ENCODE measurements at places on chromosomes 4 and X.

- no peak for DNase-seq
Measured at GRCh38 chrX:78106651-78106986, 2.6 kb downstream of the PGK1 start.

DNA sequence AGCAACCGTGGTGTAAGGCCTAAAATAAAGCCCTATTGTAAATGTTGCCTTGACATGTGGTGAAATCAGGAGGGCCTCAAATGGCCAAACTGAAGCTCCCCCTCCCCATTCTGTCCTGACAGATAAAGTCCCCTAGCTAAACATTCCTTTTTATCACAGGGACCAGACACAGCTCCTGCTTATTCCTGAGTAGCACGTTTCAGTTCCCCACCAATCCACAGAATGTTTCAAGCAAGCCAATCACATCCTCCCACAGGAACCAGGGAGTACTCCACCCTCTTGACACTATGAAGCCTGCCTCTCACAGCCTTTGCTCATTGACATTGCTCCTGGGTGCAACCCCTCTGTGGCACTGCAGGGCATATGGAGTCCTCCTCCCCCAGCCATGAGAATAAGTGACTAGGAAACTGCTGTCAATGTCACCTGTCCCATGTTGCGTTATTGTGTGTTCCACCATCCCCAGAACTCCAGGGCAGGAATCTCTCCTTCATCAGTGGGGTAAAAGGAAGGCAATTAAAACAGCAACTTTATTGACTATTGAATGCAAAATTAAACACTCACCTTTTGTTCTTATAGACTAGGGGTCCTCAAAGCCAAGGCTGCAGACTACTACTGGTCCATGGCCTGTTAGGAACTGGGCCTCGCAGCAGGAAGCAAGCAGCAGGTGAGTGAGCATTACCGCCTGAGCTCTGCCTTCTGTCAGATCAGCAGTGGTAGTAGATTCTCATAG is 128.1 kb downstream of the COL25A1 start:
- DNase-seq: no peak

DNA sequence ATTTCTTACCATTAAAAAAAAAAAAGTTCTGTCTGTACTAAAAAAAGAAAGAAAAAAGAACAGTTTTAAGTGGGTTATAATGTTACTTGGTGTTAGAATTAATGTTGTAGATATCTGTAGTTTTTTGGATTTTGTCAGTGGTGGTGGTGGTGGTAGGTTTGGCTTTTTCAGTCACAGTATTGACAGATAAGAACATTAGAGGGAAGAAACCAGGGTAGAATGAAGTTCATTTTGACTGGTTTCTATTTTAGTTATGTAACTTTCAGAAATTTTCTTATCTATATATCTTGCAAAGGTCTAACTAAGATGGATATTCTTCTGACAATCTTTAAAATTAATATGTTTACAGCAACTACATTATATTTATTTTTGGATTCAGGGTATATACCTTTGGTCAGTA is 105.4 kb downstream of the FBXW7 start:
- no peak for DNase-seq

DNA sequence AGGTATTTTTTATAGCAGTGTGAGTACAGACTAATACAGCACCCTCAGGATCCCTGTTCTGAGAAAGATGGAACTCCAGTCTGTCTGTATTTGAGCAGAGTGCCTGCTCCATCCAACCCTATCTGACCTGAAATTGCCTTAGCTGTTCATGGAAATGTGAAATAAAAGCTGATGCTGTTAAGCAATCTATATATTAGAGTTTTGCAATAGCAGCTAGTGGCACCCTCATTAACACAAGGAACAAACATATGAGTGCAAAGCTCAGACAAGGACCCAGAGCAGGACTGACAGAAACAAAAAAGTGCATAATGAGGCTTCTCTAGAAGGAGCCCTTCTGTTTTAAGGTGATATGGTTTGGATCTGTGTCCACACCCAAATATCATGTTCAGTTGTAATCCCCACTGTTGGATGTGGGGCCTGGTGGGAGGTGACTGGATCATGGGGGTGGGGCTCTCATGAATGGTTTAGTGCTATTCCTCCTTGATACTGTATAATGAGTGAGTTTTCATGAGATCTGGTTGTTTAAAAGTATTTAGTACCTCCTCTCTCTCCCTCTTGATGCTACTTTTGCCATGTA is 272.9 kb upstream of the KLF3 start:
- DNase-seq: no peak

- DNase-seq: no peak
Measured at GRCh38 chrX:43581888-43582539, 74.1 kb upstream of the MAOA start.

- no peak for DNase-seq
Measured at GRCh38 chr4:24229978-24230377, 340.1 kb upstream of the PPARGC1A start.

DNA sequence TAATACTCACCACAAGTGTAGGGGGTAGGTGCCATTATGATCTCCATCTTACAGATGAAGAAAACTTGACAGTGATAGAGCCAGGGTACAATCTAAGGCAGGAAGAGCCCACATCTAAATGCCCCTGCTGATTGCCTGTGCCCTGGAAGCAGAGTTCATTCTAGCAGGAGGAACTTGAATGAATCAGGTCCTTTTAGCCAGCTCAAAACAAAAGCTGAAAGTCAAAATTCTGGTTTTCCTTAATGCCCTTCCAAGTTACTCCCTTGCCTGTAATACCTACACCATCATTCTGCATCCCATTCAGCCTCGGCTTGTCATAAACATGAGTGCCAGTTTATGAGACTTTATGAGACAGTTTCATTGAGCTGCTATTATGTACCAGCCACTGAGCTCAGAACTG is 89.6 kb downstream of the SCD5 start:
- DNase-seq: no peak

Data from activated naive CD8-positive, alpha-beta T cell treated with anti-CD3 and anti-CD28 coated beads, Interleukin-2, amount 10 ng/mL, durations not matched to agents 7 days and 5 days (primary cell).